ENCODE measurements at places on chromosomes 3 and 15.

DNA sequence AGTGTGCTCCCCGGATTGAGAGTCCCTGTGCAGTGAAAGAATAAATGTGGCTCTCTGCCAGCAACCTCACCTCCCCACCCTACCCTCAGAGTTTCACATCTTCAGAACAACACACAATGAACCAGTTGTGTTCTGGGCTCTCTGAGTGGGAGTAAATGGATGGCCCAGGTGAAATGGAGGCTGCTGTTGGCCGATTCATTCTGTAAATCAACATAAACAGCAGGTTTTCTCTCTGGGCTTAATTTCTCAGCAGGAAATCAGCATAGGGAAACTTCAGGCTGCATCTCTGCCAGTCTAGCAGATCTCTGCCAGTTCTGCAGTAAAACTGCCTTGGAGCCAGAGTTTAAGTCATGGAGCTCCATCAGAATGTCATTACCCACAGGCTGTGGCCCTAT, 54.6 kb upstream of the FURIN start:
- DNase-seq = no peak

GRCh38 chr3:46406788-46407611, at the start of the genes CCR5AS and CCRL2:
TSS of gene CCR5AS (minus strand) at chr3:46407066.
TSS of gene CCRL2 (plus strand) at chr3:46407259. CDS start at chr3:46408080, 821 bp downstream.
- DNase-seq = peak; percentile 46

DNA sequence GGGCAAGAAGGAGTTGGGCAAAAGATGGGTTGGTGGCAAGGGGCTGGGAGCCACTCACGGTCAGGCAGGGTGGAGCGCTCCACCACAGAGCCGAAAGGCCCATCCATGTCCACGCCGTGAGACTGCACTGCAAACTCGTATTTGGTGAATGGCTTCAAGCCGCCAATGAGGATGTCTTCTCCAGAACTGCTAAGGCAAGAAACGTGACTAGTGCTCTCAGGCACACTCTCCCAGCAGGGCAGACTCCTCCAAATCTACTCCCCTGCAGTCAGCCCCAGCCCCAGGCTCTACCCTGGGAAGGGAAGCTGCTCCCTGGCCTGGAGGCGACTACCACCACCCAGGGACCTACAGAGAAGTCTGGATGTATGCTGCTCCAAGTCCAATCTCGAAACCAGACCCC, 11.4 kb upstream of the IGDCC3 start:
- DNase-seq = no peak

DNA sequence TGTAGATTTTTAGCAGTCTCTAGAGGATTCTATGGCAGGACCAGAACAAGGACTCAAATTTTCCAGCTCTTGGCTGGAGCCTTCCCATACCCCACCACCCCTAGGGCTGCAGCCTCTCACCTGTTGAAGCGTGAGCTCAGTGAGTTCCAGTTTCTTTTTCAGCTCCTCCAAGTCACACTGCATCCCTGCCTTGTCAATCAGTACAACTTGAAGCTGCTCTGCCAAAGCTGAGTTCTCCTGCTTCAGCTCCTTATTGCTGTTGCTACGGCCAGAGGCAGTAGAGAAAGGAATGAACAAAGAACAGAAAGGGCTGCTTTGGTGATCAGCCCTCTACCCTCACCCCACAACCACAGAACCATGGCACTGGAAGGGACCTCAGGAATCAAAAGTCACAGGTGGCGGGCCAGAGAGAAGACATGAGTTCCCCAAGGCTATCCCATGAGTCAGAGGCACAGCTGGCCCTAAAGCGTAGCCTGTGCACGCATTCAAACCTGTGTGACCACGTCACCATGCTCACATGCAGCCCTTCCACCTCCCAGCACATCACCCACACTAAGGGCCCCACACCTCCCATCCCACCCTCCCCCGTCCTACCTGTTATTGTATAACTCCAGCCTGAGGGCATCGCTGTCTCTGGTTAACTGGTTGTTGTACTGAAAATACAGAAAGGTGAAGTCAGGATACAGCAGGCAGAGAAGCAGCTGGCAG, 83.3 kb upstream of the C2CD4B start:
- no peak for DNase-seq

DNA sequence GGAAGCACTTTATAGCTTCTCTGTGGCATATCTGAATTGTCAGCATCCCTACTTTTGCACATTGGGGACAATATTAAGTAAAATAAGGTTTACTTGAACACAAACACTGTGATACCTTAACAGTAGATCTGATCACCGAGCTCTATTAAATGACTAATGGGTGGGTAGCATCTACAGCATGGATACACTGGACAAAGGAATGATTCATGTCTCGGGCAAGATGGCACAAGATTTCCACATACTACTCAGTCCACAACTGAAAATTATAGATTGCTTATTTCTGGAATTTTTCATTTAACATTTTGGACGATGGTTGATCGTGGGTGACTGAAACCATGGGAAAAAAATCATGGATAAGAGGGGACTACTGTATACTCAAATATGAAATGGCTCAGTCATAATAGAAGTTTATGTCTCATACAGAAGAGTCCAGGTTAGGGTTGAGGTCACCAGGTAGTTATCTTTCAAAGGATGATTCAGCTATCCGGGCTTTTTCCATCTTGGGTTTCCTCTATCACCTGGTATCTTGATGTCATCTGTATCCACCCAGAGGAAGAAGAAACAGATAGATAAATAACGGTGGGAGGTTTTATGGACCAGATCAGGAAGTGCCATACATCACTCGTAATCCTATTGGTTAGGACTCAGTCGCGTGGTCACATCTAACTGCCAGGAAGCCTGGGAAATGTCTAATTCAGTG, 320.0 kb upstream of the RARB start:
- DNase-seq = no peak

DNA sequence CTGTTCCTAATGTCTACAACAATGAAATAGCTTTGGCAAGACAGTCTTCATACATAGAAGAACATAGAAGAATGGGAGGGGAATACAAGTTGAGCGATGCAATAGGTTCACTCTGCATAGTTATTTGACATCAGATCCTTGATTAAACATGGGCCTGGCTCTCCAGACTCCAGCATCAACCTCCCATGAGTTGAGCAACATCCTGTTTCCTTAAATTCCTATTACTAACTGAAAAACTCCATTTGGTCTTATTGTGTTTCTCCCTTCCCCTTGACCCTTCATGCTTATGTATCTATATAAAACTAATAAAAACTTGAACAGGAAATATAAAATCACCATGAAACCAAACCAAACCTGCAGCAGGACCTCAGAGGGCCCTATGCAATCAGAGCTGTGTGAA, 304.5 kb upstream of the SATB1 start:
- no peak for DNase-seq

- DNase-seq = no peak
These were observed 58.6 kb downstream of the WWTR1 start for GRCh38 chr3:149599236-149599635.

DNA sequence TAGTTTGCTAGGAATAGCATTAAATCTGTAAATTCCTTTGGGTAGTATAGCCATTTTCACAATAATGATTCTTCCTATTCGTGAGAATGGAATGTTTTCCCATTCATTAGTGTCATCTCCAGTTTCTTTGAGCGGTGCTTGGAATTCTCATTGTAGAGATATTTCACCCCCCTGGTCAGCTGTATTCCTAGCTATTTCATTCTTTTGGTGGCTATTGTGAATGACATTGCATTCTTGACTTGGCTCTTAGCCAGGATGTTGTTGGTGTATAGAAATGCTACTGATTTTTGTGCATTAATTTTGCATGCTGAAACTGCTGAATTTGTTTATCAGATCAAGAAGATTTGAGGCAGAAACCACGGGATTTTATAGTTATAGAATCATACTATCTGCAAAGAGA, 690.5 kb upstream of the ALCAM start:
- no peak for DNase-seq

- no peak for DNase-seq
These were observed 4.8 kb downstream of the SHF start for GRCh38 chr15:45182996-45183395.

DNA sequence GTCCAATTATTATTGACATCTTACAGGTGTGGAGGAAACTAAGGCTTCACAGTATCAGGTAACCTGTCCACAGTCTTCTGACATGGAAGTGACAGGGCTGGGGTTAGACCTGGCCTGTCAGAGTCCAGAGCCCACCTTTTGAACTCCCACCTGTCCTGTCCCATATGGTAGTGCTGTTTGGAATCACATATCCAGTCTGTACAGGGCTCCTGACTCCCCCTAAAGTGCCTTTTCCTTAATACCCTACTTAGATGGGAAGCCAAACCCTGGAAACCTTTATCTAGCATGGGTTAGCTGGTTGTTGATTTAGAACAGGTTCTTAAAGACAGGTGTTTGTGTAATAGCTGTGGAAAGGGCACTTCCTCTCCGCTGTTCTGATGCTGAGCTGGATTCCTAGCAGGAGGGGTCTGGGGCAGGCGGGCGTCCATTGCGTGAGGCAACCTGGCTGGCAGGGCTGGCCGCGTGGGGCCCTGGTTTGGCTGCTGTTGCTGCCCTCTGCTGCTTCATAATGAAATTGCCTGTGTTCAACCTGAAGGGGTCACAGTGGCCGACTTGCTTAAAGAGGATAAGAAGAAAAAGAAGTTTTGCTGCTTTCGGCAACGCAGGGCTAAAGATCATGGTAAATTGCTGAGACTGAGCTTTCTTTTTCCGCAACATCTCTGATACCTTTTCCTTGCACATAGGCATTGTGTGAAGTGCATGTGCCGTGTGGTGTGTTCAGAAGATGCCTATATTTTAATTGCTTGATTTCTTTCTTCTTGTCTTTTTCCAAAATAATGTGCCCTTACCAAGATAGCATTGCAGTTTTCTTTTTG, 136.2 kb downstream of the CHDH start:
- peak; percentile 34 for DNase-seq

DNA sequence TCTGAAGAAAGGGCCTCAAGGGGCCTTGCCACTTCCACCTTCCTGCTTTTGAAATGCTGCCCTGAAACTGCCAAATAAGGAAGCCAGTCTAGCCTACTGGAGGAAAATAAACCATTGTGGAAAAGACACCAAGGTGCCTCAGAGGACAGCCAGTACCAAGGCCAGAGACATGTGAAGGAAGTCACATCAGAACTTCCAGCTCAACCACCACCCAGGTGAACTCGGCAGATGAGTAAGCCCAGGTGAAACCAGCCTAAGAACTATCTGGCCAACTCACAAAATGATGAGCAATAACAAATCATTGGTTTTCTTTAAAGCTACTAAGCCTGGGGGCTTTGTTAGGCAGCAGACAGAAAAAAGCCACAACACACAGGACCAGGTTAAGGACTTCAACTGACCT, 103.0 kb downstream of the MAGI1 start:
- DNase-seq = no peak

- no peak for DNase-seq
These were observed 70.9 kb downstream of the ANKRD28 start for GRCh38 chr3:15726881-15727280.

GRCh38 chr3:127865941-127866340, 43.6 kb upstream of the MGLL start:
- DNase-seq = no peak

- DNase-seq = no peak
These were observed 38.1 kb upstream of the RASA2 start for GRCh38 chr3:141448606-141449220.

DNA sequence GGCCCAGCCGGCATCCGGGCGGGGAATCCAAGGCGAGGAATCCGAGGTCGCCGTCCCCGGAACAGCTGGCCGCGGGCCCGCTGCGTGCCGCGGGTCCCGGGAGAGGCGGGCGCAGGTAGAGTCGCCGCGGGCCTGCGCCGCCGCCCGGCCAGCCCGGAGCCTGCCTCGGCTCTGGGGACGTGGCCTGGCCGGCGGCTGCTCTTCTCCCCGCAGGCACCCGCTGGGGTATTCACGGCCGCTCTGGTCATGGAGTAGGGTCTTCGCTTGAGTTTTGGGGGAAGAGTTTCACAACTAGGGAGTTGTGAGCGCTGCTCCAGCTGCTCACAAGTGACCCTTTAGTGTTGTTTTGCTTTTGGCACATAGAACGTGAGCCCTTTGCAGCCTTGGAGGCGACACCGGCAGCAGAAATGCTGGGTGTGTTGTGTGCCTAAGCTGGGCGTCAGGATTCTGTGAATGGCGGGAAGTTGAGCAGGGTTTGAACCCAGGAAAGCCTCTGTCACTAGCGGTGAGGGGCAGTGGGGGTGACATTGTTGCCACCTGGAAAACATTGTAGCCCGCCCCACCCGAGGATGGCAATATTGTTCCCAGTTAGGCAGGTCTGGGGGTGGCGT, 4.0 kb downstream of the TRIM71 start:
- DNase-seq = no peak

DNA sequence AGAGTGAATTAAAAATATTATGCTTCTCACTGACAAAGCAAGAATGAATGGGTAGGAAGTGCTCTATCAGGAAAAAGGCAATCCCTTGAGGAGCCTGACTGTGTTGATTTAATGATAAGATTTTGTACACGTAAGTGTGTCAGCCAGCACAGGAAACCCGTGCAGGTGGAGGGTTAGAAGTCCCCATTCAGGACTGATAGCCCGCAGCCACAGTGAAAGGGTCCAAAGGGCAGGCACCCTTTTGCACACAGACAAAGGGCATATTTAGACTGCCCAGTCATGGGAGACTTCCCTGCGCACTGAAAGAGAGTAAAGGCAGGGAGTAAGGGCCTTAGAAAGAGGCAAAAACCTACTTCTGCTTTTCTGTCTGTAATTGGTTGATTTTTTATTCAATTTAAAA, 26.4 kb upstream of the SKIL start:
- DNase-seq = no peak

- peak; percentile 12 for DNase-seq
These were observed 4.0 kb downstream of the NT5DC2 start for GRCh38 chr3:52529376-52530333.

DNA sequence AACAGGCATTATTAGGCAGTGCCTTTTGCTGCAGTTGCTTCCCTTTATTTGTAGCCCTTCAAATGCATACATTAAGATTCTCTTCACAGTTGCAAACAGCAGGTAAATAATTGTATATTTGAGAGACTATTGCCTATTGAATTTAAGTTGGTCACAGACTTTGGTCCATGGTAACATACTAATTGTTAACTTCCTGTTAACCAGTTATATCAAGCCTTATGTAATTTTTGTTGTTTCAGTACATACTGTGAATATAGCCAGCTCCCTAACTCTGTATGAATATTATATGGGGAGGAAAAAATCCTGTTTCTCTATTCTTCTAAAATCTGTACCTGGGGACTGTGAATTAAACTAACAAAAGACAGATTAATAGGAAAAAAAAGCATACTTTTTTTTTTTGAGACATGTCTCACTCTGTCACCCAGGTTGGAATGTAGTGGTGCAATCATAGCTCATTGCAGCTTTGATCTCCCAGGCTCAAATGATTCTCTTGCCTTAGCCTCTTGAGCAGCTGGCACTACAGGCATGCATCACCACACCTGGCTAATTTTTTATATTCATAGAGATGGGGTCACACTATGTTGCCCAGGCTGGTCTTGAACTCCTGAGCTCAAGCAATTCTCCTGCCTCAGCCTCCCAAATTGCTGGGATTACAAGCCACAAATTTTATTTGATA, 53.2 kb downstream of the CHL1 start:
- DNase-seq = no peak

Data from activated CD8-positive, alpha-beta memory T cell treated with anti-CD3 and anti-CD28 coated beads, Interleukin-2, amount 50 U/mL, for 4 hours (primary cell).